NCI-H774 (cell line): ENCODE measurements at places on chromosomes 2 and 18.

GRCh38 chr2:104690255-104690984, 163.5 kb upstream of the POU3F3 start:
- no peak for DNase-seq

- DNase-seq: no peak
Measured at GRCh38 chr2:12046641-12047040, 300.2 kb downstream of the LPIN1 start.

DNA sequence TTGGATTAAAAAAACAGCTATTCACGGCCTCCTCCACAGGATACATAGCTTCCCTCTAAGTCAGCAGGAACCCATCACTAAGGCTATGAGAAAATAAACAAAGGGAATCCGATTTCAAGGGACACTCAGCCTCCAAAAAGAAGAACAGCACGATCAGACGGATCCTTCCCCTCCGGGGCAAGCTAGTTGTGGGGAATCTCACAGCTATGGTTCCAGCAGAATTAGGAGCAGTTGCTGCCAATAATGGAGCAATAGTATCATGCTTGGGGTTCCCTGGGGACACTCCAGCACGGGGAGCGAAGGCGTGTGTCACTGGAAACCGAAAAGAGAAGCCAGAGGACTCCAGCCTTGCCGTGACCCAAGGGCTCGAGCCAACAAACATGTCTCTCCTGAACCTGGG, 163.1 kb downstream of the TTC32 start:
- no peak for DNase-seq

- no peak for DNase-seq
Measured at GRCh38 chr18:10169814-10170213, 256.0 kb downstream of the VAPA start.

GRCh38 chr2:71299507-71299906, 32.1 kb upstream of the ZNF638 start:
- no peak for DNase-seq

- DNase-seq: no peak
Measured at GRCh38 chr18:32958746-32959145, 185.9 kb upstream of the KLHL14 start.

GRCh38 chr2:136765256-136766072, at the start of gene THSD7B:
TSS of gene THSD7B (plus strand) at chr2:136765545. CDS start at chr2:136882179, 116,634 bp downstream.
- DNase-seq: no peak

DNA sequence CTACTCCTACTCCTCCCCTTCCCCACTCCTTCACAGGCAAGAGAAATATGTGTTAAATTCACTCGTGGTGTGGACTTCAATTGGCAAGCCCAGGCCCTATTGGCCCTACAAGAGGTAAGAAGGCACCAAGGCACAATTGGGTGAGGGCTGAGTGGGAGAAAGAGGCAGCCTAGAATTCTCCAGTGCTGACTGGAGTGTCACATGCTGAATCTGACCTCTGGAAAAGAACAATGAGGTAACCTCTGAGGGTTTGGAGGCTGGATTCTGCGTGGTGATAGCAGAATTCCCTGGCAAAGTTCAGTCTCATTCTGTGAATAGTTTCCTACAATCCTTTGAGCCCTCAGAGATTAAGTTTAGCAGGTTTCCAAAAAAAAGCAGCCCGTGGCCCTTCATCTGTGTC, 6.9 kb downstream of the CENPA start:
- no peak for DNase-seq

DNA sequence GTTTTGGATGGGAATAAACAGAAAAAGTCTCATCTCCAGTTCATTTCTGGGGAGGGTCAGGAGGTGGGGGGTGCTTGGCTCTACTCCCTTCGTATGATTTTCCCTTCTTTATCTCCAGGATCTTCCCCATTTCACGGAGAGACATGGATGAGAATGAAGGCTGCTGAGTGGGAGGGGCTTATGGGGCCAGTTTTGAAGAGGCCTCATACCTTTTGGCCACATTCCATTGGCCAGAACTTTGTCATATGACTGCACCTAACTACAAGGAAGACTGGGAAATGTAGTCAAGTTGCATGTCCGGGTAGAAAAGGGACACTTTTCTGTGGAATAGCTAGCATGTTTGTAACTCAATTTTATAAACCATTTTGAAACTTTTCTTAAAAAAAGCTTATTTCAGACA, 117.6 kb downstream of the NEDD4L start:
- no peak for DNase-seq

- DNase-seq: no peak
Measured at GRCh38 chr18:61926532-61926931, 33.7 kb upstream of the RNF152 start.

DNA sequence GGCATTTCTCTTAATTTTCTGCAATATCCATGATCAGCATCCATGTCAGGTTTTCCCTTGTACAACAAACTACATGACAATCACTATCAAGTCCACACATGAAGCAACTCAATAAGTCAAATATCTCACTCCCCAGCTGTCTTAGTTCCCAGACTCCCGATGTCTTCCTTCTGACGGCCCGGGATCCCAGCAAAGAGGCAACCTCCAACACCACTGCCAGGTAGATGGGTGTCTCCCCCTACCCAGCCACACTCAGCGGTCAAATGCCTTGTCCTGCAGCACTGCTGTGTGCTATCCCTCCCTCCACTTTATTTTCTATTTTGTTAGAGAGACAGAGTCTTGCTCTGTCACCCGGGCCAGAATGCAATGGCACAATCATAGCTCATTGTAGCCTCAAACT, 23.3 kb downstream of the TRABD2A start:
- no peak for DNase-seq

DNA sequence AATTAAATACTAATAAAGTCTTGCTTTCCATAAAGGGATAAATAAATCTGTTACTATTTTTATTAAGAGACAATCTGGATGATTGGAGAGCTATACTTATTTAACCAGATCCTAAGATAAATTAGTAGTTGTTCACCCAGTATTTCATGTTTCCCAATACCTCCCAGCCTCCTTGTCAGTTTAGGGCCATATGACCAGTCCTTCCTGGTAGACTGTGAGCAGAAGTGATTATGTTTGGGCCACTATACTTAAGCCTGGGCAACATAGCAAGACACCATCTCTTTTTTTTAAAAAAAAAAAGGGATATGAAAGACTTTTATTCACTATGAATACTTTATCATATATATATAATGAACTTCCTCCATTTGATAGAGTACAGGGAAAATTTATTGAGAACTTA, 48.8 kb upstream of the PPM1B start:
- DNase-seq: no peak

DNA sequence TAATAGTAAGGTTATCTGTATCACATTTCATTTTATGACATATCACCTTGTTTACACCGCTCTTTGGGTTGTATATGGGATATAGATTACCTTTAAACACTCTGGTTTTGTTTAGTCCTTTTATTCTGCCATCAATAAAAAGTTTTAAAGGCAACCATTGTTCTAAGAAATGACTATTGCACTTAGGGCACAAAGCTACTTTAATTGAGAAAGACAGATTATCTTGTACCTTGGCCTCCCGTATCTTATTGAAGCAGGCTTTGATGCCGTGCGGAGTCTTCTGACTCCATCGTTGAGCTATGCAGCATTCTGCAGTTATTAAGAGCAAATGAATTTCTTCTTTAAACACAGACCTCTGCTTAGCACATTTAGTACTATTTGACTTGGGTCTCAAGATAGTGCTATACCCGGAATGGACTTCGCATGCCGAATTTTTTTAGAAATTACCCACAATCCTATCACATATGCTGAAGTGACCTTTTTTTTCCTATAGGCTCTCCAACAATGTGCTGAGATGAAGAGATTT, 16.7 kb downstream of the PKDCC start:
- DNase-seq: no peak

- no peak for DNase-seq
Measured at GRCh38 chr18:24296276-24296675, 101.3 kb downstream of the OSBPL1A start.

- no peak for DNase-seq
Measured at GRCh38 chr18:23237524-23238151, 102.4 kb downstream of the CABLES1 start.

GRCh38 chr2:70947556-70948184, 12.0 kb downstream of the ATP6V1B1 start:
- no peak for DNase-seq

- DNase-seq: no peak
Measured at GRCh38 chr2:58796239-58796910, 555.2 kb upstream of the FANCL start.

DNA sequence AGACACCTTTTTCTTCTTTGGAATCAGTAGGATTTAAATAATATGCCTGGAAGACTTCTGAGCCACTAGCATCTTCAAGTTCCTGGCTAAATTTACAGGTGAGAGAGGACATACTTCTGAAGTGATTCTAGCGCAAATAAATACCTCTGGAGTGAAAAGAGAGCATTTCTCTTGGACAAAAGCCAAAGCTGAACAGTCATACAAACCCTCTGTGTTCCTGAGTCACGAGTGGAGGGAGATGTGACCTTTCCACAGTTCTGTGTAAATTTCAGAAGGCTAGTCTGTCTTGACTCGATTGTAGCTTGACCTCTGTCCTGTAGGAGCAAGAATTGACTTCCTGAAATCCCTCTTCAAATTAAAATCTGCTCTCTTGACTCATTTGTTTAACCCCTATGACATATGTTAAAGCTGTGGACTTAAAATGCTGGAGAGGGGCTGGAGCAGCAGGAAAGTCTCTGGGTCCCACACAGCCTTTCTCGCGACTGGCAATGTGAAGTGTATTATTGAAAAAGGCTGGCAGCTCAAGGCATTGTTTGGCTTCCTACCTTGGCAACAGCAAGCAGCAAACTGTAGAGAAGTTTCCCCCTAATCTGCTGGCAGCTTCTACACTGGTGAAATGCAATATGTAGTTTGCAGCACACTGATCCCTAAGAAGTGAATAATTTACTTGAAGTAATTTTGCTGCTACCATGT, 79.6 kb upstream of the GCFC2 start:
- no peak for DNase-seq
